Left lobe of liver (tissue), 2 donors: ENCODE measurements at places on chromosomes 13 and 19.

GRCh38 chr13:91248249-91248648, 99.2 kb upstream of the MIR17HG start:
- no peak for DNase-seq

- DNase-seq = no peak
Measured at GRCh38 chr13:45662162-45662561, 40.0 kb upstream of the CBY2 start.

DNA sequence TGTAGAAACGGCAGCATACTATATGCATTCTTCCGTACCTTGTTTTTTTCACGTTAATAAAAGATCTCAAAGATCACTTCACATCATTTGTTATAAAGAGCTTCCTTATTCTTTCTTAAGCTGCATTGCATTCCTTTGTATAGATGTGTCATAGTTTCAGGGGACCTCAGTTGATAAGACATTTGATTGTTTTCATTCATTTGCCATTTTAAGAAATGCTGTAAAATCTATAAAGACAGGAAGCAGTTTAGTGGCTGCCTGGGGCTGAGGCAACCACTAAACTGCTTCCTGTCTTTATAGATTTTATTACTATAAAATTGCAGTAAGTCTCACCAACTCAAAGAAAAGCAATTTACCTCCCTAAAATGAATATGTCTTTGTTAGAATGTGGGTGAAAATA, 59.4 kb downstream of the ZDHHC20 start:
- no peak for DNase-seq

GRCh38 chr19:45663800-45664199, 4.2 kb upstream of the GIPR start:
- no peak for DNase-seq

GRCh38 chr19:39160523-39160861, 34.9 kb downstream of the PAK4 start:
- no peak for DNase-seq

- DNase-seq = no peak
Measured at GRCh38 chr19:48450863-48451262, 4.5 kb upstream of the KCNJ14 start.

DNA sequence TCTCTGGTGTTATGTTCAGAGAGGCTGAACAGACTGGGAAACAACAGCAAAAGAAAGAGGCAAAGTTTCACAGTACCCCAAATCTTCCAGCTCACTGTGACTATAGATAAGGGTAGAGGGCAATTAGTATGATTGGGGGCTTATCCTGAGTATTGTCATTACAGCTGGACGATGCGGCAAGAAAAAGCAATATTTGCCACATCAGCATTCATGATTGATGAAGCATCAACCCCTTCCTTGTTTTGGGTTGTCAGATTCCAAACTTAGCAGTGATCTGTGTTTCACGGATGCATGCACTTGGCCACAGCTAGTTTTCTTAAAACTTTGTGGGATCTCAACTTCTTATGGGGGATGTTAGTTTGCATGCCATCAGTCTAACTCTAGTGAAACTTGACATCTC, 348.8 kb upstream of the SLITRK5 start:
- DNase-seq = no peak
